Glutamatergic neuron (in vitro differentiated cells): ENCODE measurements at places on chromosomes 13 and 19.

DNA sequence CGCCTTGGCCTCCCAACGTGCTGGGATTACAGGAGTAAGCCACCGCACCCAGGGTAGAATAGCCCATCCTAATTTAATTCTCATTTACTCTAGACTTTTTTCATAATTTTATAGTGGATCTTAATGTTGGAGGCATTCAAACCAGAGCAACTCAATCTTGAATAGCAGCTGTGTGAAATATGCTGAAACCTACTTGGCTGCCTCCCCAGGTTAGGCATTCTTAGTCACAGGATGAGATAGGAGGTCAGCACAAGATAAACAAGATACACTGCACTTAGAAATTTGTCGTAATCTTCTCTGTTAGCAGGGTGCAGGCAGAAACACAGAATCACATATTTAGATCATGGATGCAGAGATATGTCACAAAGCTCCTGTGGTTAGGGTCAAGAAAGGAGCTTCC is 2.7 kb upstream of the ZNF43 start:
- no peak for DNase-seq

DNA sequence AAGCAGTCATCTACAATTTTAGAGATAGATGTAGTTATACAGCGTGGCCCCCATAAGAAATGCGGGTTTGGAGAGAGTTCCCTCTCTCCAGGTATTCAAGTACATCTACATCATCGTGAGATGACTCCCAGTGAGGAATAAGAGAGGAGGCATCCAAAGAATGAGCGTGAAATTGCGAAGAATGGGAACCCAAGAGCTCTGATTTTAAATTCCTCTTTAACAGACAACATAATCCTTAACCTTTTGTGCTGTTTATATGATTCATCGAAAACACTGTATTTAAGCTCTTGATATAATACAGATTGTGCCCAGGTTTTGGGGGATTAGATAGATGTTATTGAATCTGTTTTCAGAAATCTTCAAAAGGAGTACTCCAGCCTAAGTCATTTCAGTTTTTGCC is 161.5 kb downstream of the COG6 start:
- DNase-seq: no peak

GRCh38 chr13:87712012-87712411 is 40.8 kb downstream of the SLITRK5 start:
- no peak for DNase-seq

DNA sequence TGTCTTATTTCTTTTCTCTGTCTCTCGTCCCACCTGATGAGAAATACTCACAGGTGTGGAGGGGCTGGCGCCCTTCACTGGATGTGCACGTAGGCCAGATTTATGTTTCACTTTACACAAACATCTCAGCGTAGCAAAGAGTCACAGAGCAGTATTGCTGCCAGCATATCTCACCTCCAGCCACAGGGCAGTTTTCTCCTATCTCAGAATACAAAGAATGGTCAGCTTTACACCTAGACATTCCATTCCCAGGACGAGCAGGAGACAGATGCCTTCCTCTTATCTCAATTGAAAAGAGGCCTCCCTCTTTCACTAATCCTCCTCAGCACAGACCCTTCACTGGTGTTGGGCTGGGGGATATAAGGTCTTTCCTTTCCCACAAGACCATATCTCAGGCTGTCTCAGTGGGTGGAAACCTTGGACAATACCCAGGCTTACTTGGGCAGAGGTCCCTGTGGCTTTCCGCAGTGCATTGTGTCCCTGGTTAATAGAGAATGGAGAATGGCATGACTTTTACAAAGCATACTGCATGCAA is 7.2 kb upstream of the ZNF611 start:
- no peak for DNase-seq

DNA sequence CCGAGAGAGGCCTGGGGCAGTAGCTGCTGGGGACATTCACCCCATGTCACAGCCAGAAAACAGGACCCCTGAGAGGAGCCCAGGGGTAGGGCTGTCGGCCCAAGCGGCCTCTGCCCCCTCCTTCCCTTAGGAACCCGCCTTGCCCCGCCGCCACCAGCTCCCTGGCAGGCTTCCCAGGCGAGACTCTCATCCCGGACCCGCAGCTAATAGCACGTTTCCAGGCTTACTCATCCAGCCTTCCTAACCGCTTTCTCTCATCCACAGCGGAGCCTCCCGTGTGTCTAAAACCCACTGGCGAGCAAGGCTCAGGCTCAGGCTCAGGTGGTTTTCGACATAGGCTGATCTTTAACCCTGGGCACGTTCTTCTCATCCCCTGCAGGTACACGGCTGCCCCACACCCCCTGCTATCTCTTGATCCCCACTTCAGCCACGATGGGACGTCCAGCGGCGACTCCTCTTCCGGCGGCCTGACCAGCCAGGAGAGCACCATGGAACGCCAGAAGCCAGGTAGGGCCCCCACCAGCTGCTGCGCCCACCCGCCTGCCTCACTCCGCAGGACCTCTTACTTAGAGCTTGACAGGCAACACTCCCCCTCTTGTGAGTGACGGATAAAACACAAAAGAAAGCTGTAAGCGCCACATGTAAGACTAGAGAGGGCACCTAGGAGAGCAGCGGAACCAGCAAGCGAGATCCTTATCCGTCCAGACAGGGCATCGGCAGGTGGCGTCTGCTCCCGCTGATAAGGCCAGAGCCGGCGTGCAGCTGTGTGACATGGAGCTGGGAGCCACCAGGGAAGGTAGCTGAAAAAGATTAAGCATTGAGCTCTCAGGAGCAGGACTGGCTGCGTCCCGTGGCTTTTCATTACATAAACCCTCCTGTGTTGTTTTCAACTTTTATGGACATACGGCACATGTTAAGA is 71.3 kb downstream of the DPF1 start:
- DNase-seq: no peak

GRCh38 chr19:35663981-35664380 is 2.3 kb upstream of the UPK1A start:
- DNase-seq: no peak

DNA sequence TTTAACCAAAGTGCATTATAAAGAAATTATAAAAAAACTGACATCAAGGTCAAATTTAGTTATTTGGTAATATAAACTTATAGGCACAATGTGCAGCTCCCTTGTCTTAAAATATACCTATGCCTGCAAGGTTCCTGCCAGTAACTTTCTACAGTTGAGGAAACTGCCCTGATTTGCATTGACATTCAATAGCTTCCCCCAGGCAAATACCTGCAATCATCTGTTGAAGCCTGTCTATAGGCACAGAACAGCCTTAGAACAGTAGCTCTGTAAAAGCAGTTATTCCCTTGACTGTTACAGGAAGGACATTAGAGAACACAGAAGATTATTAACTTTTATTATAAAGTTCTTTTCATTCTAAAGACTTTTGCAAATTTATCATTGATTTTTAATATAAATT is 1239.5 kb downstream of the PCDH9 start:
- no peak for DNase-seq

DNA sequence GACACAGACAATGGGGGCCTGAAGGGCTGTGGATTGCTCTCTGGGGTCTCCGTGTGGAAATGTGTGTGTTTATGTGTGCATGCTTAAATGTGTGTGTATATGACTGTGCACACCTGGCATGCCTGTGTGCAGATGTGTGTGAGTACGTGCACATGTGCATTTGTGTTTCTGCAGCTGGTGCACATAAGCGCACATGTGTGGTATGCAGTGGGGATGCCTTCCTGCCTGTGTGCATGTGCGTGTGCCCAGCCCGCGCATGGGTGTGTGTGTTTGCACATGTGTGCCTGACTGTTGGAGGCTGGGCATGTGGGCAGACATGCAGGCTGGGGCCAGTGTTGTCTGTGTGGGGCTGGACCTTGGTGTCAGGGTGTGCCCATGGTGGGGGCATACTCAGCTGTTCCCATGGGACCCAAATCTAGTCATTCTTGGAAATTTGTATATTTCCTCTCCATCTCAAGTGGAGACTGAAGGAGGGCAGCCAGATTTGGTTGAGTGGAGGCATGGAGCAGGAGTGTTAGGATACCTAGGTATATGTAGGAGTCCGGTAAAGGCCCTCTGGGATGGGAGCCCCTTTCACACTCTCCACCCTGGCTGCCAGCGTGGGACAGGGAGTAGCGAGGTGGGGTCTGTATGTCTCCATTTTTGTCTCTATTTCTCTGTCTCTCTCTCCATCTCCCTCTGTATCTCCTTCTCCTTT is 49.9 kb downstream of the CELF5 start:
- no peak for DNase-seq

GRCh38 chr13:49357694-49358093 is 86.2 kb downstream of the CAB39L start:
- no peak for DNase-seq

DNA sequence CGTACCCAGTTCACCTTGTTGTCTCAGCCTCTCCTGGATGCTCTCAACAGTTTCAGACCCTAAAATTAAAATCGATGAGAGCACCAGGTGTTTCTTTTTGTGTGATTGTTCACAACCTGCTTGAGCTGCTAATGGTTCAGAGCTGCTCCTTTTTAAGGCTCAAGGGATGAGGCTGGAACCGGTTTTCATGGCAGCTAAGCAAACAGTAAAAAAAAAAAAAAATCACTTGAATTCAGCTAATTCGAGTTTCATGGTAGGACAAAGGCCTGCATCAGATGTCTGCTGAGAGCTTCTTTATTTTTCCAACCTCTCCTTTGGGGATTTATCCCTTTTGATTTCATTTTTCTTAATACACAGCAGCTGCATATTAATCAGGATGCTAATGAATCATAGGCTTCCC is 6.5 kb downstream of the SYCE2 start:
- DNase-seq: no peak

GRCh38 chr13:36973621-36974295 is 25.4 kb downstream of the ALG5 start:
- no peak for DNase-seq

- no peak for DNase-seq
These were observed 90.9 kb downstream of the RYR1 start for GRCh38 chr19:38524369-38524768.

DNA sequence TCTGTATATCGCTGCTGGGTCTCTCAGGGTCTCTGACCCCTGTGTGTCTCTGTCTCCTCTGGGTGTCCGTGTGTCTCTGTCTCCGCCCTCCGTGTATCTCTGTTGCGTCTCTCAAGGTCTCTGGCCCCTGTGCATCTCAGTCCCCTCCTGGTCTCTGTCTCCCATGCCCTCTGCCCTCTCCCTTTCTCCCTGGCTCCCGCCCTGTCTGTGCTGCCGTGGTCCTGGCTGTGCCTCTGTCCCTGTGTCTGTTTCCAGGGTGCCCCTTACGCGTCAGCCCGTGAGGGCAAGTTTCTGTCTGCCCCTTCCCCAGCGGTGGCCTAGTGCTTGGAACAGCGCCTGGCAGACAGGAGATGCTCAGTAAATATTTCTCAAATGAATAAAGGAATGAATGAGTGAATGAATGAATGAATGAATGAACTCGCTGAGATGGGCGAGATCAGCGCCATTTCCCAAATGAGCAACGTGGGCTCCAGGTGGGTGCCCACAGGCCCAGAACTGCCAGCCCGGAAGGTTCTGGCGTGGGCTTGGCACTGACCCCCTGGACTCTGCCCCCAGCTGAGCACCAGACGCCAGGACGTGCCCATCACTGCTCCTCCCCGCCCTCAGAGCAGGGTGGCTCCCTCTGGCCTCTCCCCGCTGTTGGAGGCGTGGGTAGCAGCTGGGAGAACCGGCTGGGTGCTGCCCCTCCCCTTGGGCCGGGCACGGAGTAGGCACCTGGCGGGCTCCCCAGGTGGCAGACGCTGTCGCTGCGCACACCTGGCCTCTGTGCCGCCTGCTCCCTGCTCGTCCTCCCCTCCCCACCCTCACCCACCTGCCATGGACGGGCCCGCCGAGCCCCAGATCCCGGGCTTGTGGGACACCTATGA is at the start of gene SULT2B1:
Gene SULT2B1 (plus strand): TSS at position 736 of the 866 bp plus-strand sequence. CDS start 81 bp downstream, at position 817.
- DNase-seq: no peak

GRCh38 chr19:18437491-18438330 is at the start of gene ISYNA1:
Gene ISYNA1, minus strand, starts transcription at chr19:18438133. Its CDS starts 154 bp downstream, at chr19:18437979.
- peak; percentile 62 for DNase-seq

GRCh38 chr19:17091758-17092333 is 16.3 kb downstream of the MYO9B start:
- no peak for DNase-seq

DNA sequence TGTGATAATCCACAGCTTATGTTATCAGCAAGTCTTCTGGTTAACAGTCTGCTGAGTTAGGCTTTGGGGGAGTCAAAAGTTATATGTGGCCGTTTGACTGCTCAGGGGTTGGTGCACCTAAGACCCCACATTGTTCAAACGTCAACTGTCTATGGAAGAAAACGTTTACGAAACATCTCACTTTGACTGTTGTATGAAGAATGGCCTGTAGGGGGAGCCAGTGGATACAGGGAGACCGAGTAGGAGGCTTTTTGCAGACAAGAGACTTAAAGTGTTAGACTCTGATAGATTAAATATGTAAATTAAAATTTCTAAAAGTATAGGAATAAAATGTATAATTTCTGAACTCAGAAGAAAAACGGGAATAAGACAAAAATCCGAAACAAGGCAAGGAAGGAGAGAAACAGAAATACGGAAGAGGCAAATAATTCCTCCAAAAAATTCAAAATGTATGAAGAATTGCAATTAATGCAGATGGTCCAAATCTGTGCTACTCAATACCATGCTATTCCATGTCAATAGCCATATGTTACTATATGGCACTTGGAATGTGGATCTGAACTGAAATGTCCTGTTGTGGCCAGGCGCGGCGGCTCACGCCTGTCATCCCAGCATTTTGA is 37.8 kb downstream of the TNFSF14 start:
- peak; percentile 55 for DNase-seq

DNA sequence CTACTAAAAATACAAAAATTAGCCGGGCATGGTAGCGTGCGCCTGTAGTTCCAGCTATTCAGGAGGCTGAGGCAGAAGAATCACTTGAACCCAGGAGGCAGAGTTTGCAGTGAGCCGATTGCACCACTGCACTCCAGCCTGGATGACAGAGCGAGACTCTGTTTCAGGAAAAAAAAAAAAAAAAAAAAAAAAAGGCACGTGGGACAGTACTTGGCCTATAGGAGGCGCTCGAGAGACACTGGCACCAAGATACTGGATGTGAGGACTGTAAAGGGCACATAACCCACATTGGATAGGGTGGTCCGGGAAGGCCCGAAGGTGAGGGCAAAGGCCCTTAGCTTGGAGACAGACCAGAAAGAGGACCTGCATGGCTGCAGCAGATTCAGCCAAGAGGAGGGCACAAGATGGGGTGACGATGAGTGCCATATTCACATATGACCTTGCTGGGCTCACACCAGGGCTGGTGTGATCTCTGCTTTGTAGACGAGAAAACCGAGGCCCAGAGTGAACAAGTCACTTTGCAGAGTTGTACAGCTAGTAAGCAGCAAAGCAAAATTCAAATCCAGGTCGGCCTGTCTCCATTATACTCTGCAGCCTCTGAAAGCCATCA is 89.4 kb downstream of the DPF1 start:
- DNase-seq: peak; percentile 39
